Trophoblast cell (in vitro differentiated cells and primary cell): ENCODE measurements at places on chromosomes 16 and 17.

GRCh38 chr17:10292057-10292937 lies 80.5 kb downstream of the MYH13 start:
- no peaks in the 10 kb centered on the region for H3K27me3 ChIP-seq

DNA sequence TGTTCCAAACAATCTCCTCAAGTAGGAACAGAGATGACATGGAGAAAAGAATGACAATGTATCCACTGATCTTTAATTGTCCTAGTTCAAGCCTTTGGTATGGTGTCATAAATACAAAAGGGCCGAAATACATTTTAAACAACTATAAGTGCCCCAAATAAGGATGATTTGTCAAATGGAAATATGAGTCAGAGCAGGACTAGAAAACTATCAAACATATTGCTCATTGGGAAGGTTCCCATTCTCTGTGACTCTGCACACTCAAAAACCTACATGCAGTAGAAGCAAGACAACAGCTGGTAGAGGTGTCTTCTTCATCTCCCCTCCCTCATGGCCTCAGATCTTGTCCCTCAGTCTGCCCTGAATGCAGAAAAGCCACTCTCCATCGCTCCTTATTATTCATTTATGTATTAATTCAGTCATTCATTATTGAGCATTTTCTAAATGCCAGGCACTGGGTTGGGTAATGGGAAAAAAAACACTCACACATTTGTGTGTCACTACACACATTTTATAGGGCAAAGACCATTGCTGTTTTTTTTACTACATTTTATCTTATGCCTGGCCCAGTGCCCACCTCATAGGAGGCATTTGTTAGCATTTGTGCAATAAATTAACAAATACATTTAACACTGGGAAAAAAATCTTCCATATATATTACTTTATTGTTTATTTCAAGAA lies 10.1 kb downstream of the CA10 start:
- H3K36me3 ChIP-seq: no peaks in the 10 kb centered on the region
- no peaks in the 10 kb centered on the region for H3K27me3 ChIP-seq
- H3K4me1 ChIP-seq: no peaks in the 10 kb centered on the region

- no peaks in the 10 kb centered on the region for H3K36me3 ChIP-seq
- no peak overlapping the region for H3K4me3 ChIP-seq
- DNase-seq: no peak
- H3K27me3 ChIP-seq: no peaks in the 10 kb centered on the region
- H3K27ac ChIP-seq: no peak overlapping the region
Measured at GRCh38 chr16:11393366-11393765, 48.1 kb downstream of the RMI2 start.

- H3K4me3 ChIP-seq: no peak overlapping the region
- no peaks in the 10 kb centered on the region for H3K36me3 ChIP-seq
Measured at GRCh38 chr17:4852567-4853207, 19.5 kb downstream of the MINK1 start.

DNA sequence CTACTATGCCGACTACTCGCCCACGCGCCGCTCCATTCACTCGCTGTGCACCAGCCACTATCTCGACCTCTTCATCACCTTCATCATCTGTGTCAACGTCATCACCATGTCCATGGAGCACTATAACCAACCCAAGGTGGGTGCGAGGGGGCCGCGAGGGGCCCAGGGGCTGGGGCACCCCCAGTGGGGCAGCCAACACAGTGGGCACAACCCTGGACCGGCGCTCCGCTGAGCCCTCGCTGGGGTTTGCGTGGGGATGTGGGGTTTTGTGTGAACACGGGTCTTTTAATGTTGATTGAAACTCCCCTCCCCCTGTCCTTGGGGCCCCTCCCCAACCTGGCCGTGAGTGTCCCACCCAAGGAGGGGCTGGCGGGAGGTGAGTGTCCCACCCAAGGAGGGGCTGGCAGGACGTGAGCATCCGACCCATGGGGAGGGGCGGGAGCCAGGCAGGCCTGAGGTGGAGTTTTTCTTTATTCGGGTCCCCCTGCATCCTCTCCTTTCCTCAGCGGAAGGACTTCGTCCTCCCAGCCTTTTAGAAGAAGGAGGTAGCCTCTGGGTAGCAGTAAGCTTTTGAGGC lies 11.2 kb downstream of the TPSG1 start:
- no peak for DNase-seq
- H3K36me3 ChIP-seq: no peaks in the 10 kb centered on the region
- H3K27me3 ChIP-seq: no peaks in the 10 kb centered on the region
- H3K4me3 ChIP-seq: no peak overlapping the region
- no peaks in the 10 kb centered on the region for H3K4me1 ChIP-seq

- no peak overlapping the region for H3K4me3 ChIP-seq
- H3K27ac ChIP-seq: no peak overlapping the region
- H3K4me1 ChIP-seq: no peaks in the 10 kb centered on the region
- H3K36me3 ChIP-seq: peaks cover 21% of the 10 kb centered on the region
- no peaks in the 10 kb centered on the region for H3K27me3 ChIP-seq
Measured at GRCh38 chr16:14244196-14245010, 173.3 kb downstream of the MRTFB start.

GRCh38 chr17:41329279-41329948 lies 13.9 kb upstream of the KRTAP17-1 start:
- H3K36me3 ChIP-seq: no peaks in the 10 kb centered on the region
- H3K27me3 ChIP-seq: no peaks in the 10 kb centered on the region
- no peaks in the 10 kb centered on the region for H3K4me1 ChIP-seq
- no peak overlapping the region for H3K4me3 ChIP-seq
- DNase-seq: peak; percentile 35
- no peak overlapping the region for H3K27ac ChIP-seq

DNA sequence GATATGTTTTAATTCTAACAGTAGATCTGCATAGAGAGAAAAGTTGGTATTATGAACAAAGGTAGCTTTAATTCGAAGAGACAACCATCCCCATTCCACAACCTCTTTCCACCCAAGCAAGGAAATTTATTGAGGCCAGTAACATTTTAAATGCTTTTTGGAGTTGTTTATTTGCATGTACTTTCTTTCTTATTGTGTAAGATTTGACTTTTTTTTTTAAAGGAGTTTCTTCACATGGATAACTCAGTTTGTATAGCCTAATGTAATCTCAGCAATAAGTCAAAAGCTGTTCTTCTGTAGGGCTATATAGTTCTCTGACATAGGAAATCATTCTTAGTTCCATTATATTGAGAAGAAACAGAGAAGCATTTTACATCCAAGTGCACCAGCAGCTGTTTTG lies 163.3 kb downstream of the PRKCA start:
- H3K4me3 ChIP-seq: no peak overlapping the region
- H3K27ac ChIP-seq: no peak overlapping the region
- H3K27me3 ChIP-seq: no peaks in the 10 kb centered on the region
- H3K36me3 ChIP-seq: no peaks in the 10 kb centered on the region

DNA sequence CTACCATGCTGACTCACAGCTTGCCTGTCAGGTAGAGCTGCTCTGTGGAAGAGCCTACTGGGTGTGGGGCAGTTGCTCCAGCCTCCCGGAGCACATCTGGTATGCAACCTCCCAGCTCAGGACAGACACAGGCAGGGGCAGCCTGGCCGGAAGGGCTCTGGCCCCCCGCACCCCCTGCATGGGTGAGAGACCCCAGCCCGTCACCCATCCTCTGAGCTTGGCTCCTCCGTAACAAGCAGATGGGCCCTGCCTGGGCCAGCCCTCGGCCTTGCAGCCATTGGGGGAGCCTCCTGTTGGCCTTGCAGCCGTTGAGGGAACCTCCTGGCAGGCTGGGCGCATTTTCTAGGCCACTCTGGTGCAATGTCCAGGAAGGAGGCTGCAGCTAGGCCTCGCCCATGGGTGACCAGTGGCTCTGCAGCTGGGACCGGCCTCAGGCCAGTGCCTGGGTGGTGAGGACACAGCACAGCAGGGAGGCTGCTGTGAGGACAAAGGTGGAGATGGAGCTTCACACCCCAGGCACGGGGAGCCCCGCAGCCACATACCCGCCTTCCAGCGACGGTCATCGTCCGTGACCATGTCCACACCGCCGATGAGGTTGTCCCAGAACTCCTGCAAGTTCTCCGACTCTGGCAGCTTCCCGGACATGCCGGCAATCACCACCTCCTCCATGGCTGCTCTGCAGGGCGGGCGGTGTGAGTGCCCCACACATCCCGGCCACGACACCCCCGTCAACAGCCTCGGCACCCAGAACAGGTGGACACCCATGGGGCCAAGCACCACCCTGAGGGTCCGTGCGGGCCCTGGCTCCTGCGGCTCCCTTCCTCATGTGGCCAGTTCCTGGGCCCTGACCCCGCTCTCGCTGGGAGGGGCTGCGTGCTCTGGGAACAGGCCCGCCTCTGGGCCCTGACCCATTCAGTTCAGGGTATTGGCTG lies 2.0 kb downstream of the FASN start:
- H3K27me3 ChIP-seq: no peaks in the 10 kb centered on the region
- DNase-seq: peak; percentile 41
- peaks cover 50% of the 10 kb centered on the region for H3K36me3 ChIP-seq
- peak overlapping the region; percentile 88 for H3K4me3 ChIP-seq
- peaks cover 34% of the 10 kb centered on the region for H3K4me1 ChIP-seq
- H3K27ac ChIP-seq: no peak overlapping the region

GRCh38 chr17:76381633-76382350 lies 2.6 kb upstream of the SPHK1 start:
- H3K4me3 ChIP-seq: no peak overlapping the region
- peaks cover 3% of the 10 kb centered on the region for H3K36me3 ChIP-seq
- peak overlapping the region; percentile 97 for H3K27ac ChIP-seq
- DNase-seq: no peak

DNA sequence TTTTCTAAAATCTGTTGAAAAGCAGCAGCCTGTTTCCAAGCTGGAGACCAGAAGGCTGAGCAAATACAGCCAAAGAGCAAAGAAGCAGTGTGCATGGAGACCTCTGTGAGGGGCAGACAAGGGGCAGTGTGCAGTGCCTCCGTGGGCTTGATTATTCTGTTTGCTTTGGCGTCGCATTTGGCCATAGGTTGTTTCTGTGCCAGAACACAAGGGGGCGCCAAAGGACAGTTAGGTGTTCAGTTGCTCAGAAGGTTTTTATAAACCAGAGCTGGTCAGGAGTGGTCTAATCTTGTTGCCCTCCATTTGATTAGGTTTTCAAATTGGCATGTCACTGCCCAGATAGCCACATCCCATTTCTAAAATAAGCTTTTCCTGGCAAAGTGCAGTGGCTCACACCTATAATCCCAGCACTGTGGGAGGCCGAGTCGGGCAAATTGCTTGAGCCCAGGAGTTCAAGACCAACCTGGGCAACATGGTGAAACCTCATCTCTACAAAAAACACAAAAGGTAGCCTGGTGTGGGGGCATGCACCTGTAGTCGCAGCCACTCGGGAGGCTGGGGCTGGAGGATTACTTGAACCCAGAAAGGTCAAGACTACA lies 10.6 kb downstream of the MYH3 start:
- DNase-seq: peak; percentile 47
- no peak overlapping the region for H3K4me3 ChIP-seq
- H3K4me1 ChIP-seq: no peaks in the 10 kb centered on the region
- H3K27ac ChIP-seq: no peak overlapping the region
- H3K36me3 ChIP-seq: peaks cover 3% of the 10 kb centered on the region
- no peaks in the 10 kb centered on the region for H3K27me3 ChIP-seq

GRCh38 chr17:38871247-38872015 lies 1.6 kb downstream of the LASP1 start:
- H3K4me1 ChIP-seq: peaks cover 49% of the 10 kb centered on the region
- peak; percentile 68 for DNase-seq
- peaks cover 10% of the 10 kb centered on the region for H3K36me3 ChIP-seq
- peak overlapping the region; percentile 44 for H3K27ac ChIP-seq
- H3K27me3 ChIP-seq: no peaks in the 10 kb centered on the region

DNA sequence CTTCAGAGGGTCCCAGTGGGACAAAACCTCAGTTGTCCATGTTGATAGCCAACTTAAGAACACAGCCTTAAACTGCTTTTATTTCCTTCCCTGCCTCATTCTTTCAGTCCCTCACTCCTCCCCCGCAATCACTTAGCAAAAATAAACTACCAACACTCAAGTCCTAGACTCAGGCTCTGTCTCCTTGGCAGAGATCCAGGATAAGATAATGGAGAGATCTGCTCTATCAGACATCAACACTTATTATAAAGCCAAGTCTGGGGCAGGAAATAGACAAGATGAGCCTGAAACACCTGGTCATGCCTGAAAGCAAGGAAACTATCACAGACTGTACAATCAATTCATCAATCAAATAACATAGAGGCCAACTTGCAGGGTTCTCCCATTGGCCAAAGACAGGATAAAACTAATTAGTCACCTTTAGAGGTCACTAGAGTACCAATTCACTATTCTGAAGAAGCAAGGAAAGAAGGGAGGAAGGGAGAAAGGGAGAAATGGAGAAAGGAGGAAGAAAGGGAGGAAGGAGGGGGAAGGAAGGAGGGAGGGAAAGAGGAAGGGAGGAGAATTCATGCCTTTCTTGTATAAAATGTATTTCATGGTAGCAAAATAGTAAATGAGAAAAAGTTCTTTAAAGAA lies 15.7 kb downstream of the HYDIN start:
- H3K4me3 ChIP-seq: no peak overlapping the region
- no peak for DNase-seq
- H3K36me3 ChIP-seq: no peaks in the 10 kb centered on the region
- no peaks in the 10 kb centered on the region for H3K27me3 ChIP-seq
- no peaks in the 10 kb centered on the region for H3K4me1 ChIP-seq

GRCh38 chr17:53979991-53980390 lies 157.3 kb downstream of the KIF2B start:
- no peak overlapping the region for H3K27ac ChIP-seq
- DNase-seq: no peak
- no peak overlapping the region for H3K4me3 ChIP-seq
- H3K27me3 ChIP-seq: no peaks in the 10 kb centered on the region
- no peaks in the 10 kb centered on the region for H3K36me3 ChIP-seq

DNA sequence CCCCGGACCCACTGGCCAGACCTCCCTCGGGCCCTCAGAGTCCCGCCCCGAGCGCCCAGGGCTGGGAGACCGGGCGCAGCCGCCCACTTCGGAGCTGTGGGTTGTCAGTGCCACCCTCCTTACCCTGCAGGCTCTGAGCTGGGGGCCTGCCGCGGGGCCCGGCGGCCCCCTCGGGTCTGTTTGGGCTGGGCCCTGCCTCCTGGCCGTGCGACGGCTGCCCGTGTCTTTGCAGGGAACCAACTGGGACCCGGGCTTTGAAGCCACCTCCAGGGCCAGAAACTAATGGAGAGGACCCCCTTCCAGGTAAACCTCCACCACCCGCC lies 443 bp downstream of the TEDC2 start:
- H3K4me1 ChIP-seq: peaks cover 17% of the 10 kb centered on the region
- peak overlapping the region; percentile 86 for H3K4me3 ChIP-seq
- peaks cover 34% of the 10 kb centered on the region for H3K36me3 ChIP-seq
- no peak for DNase-seq
- H3K27me3 ChIP-seq: no peaks in the 10 kb centered on the region

DNA sequence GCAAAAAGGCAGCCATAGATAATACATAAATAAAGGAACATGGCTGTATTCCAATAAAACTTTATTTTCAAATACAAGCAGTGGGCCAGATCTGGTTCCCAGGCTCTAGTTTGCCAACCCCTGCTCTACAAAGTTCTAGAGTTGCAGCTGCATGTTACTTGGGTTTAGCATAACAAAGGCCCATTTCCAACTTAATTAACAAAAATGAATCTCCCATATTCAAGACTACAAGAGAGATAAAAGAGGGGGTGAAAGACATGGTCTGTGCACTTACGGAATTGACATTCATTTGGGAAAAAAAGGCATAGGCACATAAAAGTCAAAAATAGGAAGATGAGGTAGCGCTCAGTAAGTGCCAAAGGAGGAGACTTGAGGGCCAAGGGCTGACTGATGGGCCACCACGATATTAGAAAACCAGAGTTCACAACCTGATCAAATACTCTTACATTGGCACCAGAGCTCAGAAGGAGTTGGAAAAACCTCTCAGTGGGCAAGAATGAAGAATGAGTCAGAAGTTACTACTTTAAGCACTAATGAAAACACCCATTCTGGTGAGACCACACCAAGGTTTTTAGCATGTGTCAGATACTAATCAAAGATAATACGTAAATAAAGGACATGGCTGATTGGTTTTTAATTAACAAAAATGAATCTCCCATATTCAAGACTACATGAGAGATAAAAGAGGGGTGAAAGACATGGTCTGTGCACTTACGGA lies 164.0 kb downstream of the VPS53 start:
- no peaks in the 10 kb centered on the region for H3K4me1 ChIP-seq
- DNase-seq: no peak
- H3K27me3 ChIP-seq: no peaks in the 10 kb centered on the region
- H3K36me3 ChIP-seq: peaks cover 13% of the 10 kb centered on the region
